Posterior vena cava (tissue), 2 donors: ENCODE measurements at places on chromosomes 6 and 20. TPM values are rescaled to one million over a fixed set of nuclear protein-coding genes. Genes with fewer than 3 reads are reported as not detected.

The FRS3 gene
- total RNA-seq = 4.0 TPM

The ANKRD66 gene
- total RNA-seq = not detected

GRCh38 chr20:18165553-18165952 is 27.9 kb downstream of the KAT14 start:
- no peak for DNase-seq

DNA sequence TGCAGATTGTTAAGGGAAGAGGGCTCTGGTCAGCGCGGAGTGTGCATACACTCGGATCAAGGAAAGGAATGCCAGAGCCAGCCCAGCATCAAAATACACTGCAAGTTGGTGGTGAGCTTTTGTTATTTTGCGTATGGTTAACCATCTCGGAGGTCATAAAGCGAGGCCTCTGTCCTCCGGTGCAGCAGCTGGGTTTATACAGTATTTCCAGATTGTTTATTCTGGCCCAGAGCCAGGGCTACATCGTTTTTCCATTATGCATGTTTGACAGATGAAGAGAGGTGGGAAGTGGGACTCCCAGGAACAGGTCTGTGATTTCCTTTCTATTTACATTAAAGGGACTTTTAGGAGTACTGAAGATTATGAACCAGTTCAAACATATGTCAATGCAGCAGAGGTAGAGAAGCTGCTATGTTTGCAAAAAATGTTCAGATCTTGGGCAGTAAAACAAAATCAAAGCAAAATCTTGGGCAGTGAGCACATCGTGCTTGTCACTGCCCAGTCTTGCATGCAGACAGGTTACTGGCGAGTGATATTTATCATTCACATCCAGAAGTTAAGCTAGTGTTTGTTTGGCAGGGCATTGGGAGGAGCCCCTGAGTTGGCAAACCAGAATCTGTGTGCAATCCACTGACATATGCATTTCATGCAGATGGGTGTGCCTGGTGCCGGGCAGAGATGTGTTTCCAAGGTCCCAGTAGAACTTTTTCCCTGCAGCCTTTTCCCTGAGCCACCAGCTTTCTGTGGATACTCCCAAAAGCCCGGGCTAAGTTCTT is 256.3 kb upstream of the TAB2 start:
- DNase-seq = no peak

- DNase-seq = no peak
Measured at GRCh38 chr20:32252189-32252588, 25.3 kb upstream of the KIF3B start.
